ENCODE measurements at places on chromosomes 3 and 15.

DNA sequence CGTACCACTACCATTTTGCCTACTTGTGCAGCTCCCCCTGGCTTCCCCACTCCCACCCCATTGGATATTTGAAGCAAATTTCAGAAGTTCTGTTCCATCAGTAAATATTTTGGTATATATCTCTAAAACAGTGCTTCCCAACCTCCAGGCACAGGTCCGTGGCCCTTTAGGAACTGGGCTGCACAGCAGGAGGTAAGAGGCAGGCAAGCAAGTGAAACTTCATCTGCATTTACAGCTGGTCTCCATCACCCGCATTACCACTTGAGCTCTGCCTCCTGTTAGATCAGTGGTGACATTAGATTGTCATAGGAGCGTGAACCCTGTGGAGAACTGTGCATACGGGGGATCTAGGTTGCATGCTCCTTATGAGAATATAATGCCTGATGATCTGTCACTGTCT, 97.2 kb upstream of the LRRFIP2 start:
- DNase-seq, result no peak

DNA sequence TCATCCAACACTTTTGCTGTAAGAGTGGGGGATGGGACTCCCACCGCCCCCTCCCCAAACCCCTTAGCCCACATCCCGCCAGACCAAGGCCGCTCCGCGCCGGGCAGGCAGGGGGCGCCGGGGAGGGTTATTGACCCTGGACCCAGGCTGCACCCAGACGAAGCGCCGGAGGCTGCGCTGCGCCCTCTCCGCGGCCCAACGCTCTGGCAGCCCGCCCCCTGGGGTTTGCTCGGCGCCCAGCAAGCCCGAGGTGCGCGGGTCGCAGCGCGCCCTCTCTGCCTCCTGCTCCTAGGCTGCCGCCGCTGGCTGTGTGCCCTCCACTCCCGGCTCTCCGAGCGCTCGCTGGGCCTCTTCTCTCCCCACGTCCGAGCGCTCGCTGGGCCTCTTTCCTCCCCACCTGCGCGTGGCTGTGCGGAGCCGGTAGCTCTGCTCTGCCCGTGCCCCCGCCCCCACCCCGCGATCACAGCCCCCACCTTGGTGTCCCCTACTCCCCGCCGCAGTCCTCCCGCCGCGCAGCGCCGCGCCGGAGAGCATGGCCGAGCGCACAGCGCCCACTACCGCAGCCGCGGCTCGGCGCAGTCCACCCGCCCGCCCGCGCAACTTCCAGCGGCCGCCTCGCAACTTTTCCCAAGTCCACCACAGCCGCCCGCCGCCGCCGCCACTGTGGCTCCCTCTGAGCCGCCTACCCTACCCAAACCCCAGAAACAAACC, 1.2 kb downstream of the MECOM start:
- peak; percentile 38 for DNase-seq

DNA sequence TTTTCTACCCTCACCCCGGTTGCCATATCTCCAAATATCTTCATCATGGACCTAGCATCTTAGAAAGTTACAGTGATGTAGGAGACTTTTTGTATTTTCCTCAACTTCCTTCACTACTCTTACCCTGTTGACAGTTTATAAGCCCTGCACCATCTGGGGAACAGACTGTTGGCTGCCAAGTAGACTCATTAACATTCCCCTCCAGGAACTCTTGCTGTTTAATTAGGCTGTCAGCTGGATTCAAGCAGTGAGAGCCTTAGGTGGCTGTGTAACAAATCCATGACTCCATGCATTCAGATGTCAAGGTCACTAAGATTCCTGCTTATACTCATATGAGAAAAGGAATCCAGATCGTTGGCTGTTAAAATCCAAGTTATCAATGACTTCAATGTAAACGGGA, 198.3 kb downstream of the NAALADL2 start:
- no peak for DNase-seq

DNA sequence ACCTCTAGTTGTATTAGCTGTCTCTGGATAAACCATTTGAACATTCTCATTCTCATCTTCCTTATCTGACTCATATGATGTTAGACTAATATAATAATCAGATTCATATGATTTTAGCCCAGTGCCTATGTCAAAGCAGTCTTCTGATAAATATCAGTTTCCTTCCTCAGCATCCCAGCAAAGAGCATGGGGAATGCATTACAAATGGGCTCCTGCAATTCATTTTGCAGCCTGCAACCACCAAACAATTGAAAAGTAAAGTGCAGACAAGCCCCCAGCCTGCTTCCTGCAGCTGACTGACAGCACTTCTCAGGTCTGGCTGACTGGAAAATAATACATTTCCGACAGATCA, 78.2 kb upstream of the STAC start:
- no peak for DNase-seq

- peak; percentile 98 for DNase-seq
These were observed 187.5 kb upstream of the THRB start for GRCh38 chr3:24682141-24682547.

- peak; percentile 32 for DNase-seq
These were observed 17.6 kb downstream of the SHQ1 start for GRCh38 chr3:72830452-72831223.

- peak; percentile 83 for DNase-seq
These were observed 36.0 kb downstream of the RAB27A start for GRCh38 chr15:55253580-55253979.

- DNase-seq, result no peak
These were observed 3.5 kb upstream of the PP2D1 start for GRCh38 chr3:20015525-20015924.

GRCh38 chr15:43441316-43441715, 51.6 kb downstream of the TP53BP1 start:
- DNase-seq, result peak; percentile 32

DNA sequence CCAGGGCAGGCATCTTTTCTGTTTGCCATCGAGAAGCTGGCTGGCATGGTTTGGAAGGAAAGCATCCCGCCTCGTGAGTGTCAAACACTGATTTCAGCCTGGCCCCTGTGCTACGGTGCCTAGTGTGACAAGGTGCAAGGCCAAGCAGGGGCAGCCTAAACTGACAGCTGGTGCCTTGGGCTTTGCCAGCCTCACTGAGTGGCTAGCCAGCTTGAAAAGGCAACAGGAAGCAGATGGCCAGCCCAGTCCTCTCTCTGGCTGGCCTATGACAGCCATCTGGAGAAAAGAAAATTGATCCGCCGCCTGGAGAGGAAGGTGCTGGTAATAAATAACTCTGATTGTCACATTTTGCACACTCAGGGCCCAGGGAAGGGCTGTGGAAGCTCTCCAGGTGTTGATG, 52.2 kb downstream of the C3orf85 start:
- DNase-seq, result no peak

DNA sequence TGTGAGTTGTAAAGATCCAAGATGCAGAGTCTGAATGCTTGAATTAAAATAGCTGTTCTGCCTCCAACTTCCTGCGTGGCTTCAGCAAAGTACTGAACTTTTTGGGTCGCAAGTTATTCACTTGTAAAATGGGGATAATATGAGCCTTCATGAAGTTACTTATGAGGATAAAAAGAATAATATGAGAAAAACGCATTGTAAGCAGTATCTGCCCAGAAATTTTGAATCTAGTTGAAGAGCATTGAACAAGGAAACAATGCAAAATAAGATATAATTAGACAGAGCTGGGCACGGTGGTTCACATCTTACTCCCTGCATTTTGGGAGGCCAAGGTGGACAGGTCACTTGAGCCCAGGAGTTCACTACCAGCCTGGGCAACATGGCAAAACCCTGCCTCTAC, 37.8 kb downstream of the AQP9 start:
- DNase-seq, result no peak

DNA sequence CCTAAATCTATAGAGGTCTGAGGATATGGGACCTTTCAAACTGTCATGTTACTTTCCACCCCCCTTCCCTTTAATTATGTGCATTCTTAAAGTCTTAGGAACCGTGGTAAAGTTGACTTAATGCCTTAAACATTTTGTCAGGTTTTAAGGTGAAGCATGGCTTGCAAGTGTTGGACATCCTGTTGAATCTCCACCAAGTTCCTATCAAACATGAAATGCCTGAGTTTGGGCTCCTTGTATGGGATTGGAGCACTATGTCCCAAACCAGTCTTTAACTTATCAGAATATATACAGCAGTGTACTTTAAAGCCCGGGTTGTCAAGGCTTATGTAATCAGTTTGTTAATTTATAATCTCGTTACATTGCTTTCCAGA, 1.1 kb downstream of the SNRK start:
- DNase-seq, result no peak

GRCh38 chr3:99330281-99330680, 308.1 kb upstream of the COL8A1 start:
- DNase-seq, result no peak

GRCh38 chr15:39392469-39393047, 188.3 kb upstream of the THBS1 start:
- DNase-seq, result no peak

- no peak for DNase-seq
These were observed 5.6 kb downstream of the AHSG start for GRCh38 chr3:186618318-186618938.

DNA sequence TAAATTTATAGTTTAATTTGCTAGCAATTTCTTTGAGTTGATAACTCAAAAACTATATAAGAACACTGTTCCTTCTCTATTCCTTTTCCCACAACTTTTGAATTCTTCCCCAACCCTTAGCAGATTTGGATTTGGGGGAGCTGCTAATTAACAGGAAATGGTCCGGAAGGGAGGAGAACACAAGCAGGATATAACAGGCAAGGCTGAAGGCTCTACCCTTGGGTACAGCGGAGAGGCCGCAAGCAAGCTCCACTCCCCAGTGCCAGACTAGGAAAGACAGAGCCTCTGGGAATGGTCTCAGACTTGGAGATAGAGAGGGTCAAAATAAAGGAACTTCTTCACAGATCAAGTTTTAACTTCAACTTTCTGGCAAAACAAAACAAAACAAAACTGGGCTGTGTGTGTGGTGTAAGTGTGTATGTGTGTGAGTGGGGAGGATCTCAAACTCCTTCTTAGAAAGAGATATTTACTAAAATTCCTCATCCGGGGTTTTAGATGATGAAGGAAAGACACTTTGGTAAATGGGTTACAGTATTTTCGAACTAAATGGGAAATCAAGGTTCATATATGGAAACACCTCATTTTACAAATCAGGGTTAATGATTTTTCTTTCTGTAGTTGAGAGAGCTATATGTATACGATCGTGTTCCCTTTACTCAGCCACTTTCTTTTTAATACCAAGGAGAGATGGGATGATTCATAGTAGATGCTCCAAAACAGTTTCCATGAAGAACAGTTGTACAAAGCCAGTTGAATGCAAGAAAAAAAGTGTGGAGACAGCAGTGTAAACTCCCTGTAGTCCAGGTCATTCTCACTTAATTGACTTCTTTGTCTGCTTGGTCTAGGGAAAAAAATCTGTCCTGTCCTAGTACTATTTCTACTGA, 161.1 kb downstream of the TP63 start:
- no peak for DNase-seq

- peak; percentile 19 for DNase-seq
These were observed 1037.0 kb upstream of the NR2F2 start for GRCh38 chr15:95293456-95294031.

- DNase-seq, result no peak
These were observed 187.5 kb downstream of the DTWD1 start for GRCh38 chr15:49808341-49808740.

DNA sequence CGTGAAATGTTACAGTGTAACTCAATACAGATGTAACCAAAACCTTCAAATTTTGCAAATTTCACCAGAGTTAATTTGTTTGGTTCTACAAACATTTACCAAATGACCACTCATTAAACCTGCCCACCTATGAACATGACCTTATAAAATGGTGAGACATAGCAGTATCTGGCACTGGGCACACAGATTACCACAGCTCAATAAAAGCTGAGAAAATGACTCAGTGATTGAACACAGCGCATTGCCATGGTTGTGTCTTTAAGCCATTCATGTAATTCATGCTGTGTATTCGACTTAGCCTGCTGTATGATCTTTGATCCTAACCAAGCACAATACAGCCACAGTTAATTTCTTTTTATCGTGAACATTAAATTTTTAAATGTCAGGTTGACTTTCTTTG, 11.3 kb downstream of the PPARG start:
- DNase-seq, result peak; percentile 78

DNA sequence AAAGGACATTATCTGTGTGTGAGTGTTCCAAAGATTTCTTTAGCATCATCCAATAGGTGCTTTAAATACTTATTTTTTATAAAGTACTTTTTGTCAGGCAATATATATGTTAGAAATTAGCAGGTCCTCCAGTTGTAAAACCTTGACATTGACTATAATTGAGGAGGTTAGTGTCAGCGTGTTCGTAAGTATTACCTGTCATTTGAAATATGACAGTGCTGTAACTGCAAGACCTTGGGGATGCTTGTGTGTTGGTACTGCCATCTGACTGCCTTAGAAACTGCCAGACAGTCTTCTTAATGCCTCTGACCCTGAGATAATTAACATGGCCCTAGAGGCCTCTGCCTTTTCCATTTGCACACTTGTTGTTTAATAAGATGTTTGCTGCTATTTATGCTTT, 170.7 kb downstream of the NAALADL2 start:
- no peak for DNase-seq

GRCh38 chr15:64562003-64562640, 101.7 kb downstream of the ZNF609 start:
- DNase-seq, result no peak

GRCh38 chr3:152713989-152714388, 120.9 kb upstream of the P2RY1 start:
- DNase-seq, result no peak

DNA sequence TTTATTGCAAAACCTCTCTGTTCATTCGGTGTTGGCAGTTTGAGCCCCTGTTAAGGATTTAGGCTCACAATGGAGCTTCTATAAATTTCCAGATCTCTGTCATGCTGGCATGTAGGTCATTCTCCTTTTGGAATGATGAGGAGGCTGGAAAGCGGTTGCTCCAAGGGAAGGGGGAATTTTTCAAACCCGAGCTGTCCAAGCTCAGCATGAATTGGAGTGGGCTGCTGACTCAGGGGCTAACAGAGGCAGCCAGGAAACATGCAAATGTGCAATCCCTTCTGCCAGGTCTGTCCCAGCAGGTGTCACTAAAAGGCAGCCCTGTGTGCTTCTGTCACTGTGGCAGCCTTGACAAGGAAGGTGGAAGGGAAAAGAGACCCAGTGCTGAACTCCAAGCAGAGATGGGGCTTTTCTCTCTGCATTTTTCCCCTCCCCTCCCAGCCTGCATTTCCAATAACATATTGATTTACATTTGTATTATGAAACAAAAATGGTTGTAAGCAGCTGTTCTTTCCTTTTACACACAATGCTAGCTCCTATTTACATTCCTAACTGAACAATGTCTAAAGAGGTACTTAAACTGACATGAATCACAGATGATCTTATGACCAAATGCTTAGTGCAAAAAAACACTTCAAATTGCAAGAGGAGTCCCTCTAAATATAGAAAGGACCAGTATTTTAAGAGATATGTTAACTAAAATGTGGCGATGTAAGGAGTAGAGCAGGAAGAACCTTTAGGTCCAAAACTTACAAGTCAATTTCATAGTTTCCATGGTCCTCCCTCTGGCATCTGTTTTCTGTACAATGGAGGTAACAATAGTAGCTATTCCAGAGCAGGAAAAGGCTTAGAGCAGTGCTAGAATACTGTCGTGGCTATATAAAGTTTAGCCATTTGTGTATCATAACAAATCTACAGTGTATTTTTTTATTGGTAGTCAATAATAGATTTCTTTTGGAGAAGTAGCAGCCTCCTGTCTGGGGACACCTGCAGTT, 84.5 kb upstream of the ATP10A start:
- peak; percentile 20 for DNase-seq
